ENCODE measurements at places on chromosomes 1 and 21. TPM values are rescaled to one million over a fixed set of nuclear protein-coding genes. Genes with fewer than 3 reads are reported as not detected.

DNA sequence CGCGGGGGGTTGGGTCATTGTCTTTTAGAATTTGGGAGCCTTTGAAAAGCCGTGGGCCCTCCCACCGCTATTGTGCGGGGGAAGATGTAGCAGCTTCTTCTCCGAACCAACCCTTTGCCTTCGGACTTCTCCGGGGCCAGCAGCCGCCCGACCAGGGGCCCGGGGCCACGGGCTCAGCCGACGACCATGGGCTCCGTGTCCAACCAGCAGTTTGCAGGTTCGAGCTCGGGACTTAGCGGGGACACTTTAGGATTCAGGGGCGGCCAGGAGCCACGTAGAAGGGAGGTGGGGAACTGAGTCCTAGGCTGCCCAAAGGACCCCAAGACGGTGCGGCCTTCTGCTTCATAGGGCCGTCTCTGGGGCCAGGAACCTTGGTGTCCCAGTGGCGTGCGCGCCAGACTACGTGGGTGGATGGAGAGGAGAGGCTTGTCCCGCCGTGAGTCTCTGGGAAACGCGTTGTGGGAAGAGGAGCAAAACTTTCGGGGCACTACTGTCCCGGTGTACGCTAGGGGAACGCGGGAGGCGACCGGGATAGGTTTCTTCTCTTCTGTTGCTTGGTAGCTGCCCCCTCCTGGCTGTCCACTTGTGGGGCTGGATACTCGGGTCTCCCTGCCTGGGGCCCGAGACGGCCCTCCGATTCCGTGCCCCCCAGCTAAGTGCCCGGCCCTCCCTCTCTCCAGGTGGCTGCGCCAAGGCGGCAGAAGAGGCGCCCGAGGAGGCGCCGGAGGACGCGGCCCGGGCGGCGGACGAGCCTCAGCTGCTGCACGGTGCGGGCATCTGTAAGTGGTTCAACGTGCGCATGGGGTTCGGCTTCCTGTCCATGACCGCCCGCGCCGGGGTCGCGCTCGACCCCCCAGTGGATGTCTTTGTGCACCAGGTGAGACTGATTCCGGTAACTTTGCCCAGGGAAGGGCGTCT is at the start of gene LIN28A:
Gene LIN28A (plus strand): TSS at position 112 of the 918 bp plus-strand sequence. CDS start 75 bp downstream, at position 187.
- H3K4me3 ChIP-seq: no peak within 1 kb of the TSS
- H3K36me3 ChIP-seq: no peaks in the 10 kb centered on the region
- H3K27me3 ChIP-seq: peaks cover 53% of the 10 kb centered on the region
- H3K27ac ChIP-seq: no peak within 1 kb of the TSS
- DNase-seq: no peak

- H3K27ac ChIP-seq: no peak overlapping the region
- no peaks in the 10 kb centered on the region for H3K4me1 ChIP-seq
- H3K36me3 ChIP-seq: no peaks in the 10 kb centered on the region
- H3K4me3 ChIP-seq: peak overlapping the region; percentile 82
- no peak for DNase-seq
Observed at GRCh38 chr1:68495968-68496679, 758 bp downstream of the DEPDC1 start.

- no peak overlapping the region for H3K27ac ChIP-seq
- H3K4me1 ChIP-seq: no peaks in the 10 kb centered on the region
- H3K27me3 ChIP-seq: no peaks in the 10 kb centered on the region
- no peaks in the 10 kb centered on the region for H3K36me3 ChIP-seq
- DNase-seq: no peak
Observed at GRCh38 chr1:200432586-200432985, 22.8 kb upstream of the ZNF281 start.

- H3K36me3 ChIP-seq: no peaks in the 10 kb centered on the region
- no peaks in the 10 kb centered on the region for H3K27me3 ChIP-seq
- no peak overlapping the region for H3K27ac ChIP-seq
- DNase-seq: no peak
Observed at GRCh38 chr1:147316968-147317367, 74.5 kb downstream of the CHD1L start.

- H3K27me3 ChIP-seq: no peaks in the 10 kb centered on the region
- no peak overlapping the region for H3K4me3 ChIP-seq
- H3K27ac ChIP-seq: no peak overlapping the region
- H3K4me1 ChIP-seq: no peaks in the 10 kb centered on the region
Observed at GRCh38 chr1:36008546-36009197, 75.2 kb upstream of the TEKT2 start.

GRCh38 chr1:245458234-245458633 is 303.4 kb downstream of the KIF26B start:
- no peaks in the 10 kb centered on the region for H3K36me3 ChIP-seq
- no peaks in the 10 kb centered on the region for H3K27me3 ChIP-seq
- no peaks in the 10 kb centered on the region for H3K4me1 ChIP-seq
- no peak for DNase-seq
- H3K27ac ChIP-seq: no peak overlapping the region

- no peak overlapping the region for H3K27ac ChIP-seq
- H3K27me3 ChIP-seq: no peaks in the 10 kb centered on the region
- no peaks in the 10 kb centered on the region for H3K36me3 ChIP-seq
- H3K4me1 ChIP-seq: no peaks in the 10 kb centered on the region
Observed at GRCh38 chr21:35827004-35827403, 233.3 kb downstream of the SETD4 start.

PRR9 gene
- not detected for total RNA-seq

AIRE gene
- total RNA-seq: not detected

- no peak overlapping the region for H3K4me3 ChIP-seq
- no peaks in the 10 kb centered on the region for H3K36me3 ChIP-seq
- H3K27me3 ChIP-seq: no peaks in the 10 kb centered on the region
- no peaks in the 10 kb centered on the region for H3K4me1 ChIP-seq
Observed at GRCh38 chr1:48055876-48056764, 58.9 kb upstream of the TRABD2B start.

DNA sequence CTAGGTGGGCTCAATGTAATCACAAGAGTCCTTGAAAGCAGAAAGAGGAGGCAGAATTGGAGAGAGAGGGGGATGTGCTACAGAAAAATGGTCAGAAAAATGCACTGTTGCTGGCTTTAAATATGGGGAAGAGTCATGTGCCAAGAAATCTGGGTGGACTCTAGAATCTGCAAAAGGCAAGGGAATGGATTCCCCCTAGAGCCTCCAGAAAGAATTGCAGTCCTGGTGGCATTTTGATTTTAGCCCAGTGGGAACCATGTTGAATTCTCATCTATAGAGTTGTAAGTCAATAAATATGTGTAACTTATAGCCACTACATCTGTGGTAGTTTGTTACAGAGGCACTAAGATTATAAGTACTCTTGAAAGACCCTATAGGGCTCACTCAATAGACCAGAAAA is 210.3 kb downstream of the ASTN1 start:
- no peaks in the 10 kb centered on the region for H3K36me3 ChIP-seq
- no peak for DNase-seq
- no peaks in the 10 kb centered on the region for H3K4me1 ChIP-seq

TNFRSF9 gene
- total RNA-seq: not detected

VWA5B1 gene
- total RNA-seq: not detected
